Cortex of kidney (tissue), 1 donor: ENCODE measurements at places on chromosomes 12 and 14.

DNA sequence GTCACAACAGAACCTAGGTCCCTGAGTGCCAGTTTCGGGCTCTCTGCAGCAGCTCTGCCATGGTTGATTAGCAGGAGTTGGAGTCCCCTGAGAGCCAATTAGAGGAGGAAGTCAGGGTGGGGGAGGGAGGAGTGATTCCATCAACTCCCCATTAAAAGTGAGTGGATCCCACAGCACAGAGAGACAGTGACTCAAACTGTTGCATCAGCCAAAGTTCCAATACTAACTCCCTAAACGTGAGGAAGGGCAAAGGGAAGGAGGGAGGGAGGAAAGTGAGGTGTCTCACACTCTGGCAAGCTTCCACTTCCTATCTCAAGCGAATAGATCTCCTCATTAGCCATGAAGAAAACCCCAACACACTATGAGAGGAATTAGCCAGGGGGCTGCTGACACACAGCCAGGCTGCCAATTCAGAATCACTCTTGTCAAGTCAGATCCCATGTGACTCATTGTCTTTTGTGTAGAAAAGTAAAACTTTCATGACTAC lies 23.6 kb downstream of the OR11H4 start:
- no peak for DNase-seq

- DNase-seq = no peak
Observed at GRCh38 chr12:11765421-11765816, 115.9 kb downstream of the ETV6 start.

GRCh38 chr12:126734710-126735109 lies 1532.3 kb upstream of the TMEM132C start:
- no peak for DNase-seq

- DNase-seq = no peak
Observed at GRCh38 chr12:57552835-57553313, 3.0 kb downstream of the KIF5A start.

- no peak for DNase-seq
Observed at GRCh38 chr12:105444653-105445102, 114.2 kb downstream of the C12orf75 start.

DNA sequence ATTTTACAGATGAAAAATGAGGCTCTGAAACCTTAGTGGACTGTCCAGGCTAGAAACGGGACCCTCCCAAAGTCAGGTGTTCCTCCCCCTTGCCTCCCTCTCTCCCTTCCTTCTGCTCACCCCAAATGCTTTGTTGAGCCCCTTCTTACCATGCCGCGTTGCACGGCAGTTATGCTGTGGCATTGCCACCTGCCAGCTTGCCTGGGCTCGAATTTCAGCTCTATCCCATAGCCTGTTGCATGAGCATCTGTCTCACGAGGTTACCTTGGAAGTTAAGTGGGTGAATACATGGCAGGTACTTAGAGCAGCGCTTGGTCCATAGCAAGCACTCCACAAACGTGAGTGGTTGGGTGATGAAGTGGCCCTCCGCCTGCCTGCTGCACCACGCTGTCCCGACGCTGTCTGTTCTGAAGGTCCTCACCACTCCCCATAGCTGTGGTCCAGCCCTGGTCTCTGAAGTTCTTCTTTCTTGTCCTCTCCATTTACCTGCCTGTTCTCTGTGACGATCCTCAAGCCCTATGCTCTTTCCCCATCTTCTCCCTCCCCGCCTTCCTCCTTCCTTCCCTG lies 269.9 kb downstream of the CACNA1C start:
- no peak for DNase-seq

DNA sequence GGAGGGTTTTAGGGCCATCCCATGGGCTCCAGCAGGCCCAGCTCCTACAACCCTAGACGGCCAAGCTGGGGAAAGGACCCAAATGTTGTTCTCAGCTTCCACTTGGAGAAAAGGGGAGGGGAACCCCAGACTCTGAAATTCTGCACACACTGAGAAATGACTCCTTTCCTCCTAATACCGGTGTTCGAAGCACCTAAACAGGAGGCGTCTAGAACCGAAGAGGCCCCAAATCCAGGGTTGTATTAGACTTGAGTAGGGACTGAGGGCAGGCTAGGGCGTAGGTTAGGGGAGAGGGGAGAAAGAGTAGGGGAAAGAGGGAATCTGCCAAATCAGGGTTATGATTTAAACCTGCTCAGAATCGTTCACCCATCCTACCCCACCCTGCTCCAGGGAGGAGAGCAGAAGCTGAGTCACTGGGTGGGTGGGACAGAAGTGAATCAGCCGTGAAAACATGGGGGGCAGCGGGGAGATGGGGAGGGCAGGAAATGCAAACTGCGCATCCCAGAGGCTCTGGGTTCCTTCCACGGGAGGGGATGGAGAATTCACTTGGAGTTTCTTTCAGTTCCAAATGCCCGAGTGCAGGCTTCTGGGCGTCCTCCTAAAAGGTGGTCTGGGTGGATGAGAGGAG lies 1.0 kb downstream of the IGFBP6 start:
- DNase-seq = no peak

GRCh38 chr14:96424109-96424989 lies 32.4 kb downstream of the AK7 start:
- no peak for DNase-seq

DNA sequence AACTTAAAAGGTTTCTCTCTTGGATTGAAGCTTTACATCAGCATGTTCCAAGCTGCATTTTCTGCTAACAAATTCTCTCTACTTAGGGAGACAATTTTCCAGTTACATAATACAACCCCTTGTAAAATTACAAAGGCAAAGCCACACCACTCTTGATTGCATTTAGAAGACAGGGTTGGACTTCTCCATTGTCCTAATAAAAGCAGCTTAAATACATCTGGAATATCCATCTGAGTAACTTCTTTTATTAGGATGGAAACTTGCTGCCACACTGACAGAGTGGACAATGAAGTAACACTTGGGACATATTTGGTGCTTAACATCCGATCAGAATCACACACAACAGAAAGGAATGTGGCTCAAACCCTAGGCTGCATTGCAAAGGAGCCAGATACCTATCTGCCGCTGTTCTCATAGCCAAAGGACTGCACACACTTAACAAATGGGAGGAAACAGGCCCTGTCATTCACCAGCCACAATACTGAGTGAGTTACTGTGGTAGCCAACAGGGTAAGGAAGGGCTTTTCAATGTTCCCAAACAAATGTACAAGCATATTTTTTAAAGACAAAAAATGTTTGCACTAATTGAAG lies 157.2 kb downstream of the PAX9 start:
- DNase-seq = no peak

DNA sequence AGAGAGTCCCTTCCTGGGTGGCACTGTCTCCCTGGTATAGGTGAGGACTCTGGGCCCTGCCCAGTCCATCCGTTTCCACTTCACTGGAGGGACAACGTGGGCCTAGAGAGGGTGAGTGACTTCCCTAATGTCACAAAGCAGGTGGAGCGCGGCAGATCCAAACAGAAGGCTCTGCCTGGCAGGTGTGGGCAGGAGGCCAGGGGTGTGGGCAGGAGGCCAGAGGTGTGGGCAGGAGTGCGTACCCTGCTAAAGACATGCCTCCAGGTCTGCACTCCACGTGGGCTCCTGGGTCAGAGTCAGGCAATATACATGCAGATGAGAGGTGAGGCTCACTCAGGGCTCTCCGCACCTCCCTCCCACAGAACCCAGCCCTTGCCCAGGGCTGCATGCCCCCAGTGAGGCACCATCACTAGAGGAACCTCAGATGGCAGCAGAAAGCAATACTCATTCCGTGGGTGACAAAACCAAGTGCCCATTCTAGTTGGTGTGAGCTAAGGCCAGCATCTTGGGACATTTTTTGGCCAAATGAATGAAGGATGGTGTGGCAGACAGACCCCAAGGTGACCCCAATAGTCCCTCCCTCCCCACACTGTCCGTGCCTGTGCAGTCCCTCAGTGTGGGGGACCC lies 271.6 kb upstream of the RTL1 start:
- no peak for DNase-seq

DNA sequence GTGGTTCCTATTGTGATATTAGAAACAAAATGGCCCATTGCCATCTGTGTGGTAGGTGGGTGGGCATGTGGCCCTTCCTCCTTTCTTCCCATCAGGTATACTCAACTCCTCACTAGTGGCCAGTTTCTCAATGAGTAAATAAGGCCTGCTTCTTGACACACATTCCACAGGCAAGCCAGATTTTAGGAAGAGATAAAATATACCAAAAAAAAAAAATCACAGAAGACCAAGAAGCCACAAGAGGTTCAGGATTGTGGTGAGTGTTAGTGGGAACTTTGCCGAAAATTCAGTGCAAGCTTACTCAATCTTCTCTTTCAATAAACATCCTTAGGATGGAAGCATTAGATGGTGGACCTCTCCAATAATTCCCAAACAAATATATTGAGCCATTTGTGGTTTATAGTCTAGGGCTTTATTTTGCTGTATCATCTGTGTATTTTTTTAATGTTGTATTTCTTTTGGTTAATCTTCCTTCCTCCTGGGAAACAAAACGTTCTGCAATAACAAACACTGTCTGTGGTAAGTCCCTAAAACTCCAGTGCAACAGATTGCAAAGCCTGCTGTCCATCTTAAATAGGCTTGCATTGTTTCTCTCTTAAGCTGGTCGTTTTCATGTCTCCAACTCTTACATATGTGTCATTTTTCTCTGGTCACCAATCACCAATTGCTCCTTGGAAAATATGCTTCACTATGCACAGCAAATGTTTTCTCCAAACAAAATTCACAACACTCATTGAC lies 289.9 kb upstream of the KITLG start:
- DNase-seq = no peak

GRCh38 chr12:12673296-12673695 lies 22.7 kb downstream of the GPR19 start:
- DNase-seq = no peak

- no peak for DNase-seq
Observed at GRCh38 chr14:93156693-93157369, 27.9 kb downstream of the MOAP1 start.

GRCh38 chr12:89414851-89415250 lies 62.5 kb upstream of the DUSP6 start:
- DNase-seq = no peak

- DNase-seq = no peak
Observed at GRCh38 chr12:124698211-124698997, 131.0 kb upstream of the NCOR2 start.

DNA sequence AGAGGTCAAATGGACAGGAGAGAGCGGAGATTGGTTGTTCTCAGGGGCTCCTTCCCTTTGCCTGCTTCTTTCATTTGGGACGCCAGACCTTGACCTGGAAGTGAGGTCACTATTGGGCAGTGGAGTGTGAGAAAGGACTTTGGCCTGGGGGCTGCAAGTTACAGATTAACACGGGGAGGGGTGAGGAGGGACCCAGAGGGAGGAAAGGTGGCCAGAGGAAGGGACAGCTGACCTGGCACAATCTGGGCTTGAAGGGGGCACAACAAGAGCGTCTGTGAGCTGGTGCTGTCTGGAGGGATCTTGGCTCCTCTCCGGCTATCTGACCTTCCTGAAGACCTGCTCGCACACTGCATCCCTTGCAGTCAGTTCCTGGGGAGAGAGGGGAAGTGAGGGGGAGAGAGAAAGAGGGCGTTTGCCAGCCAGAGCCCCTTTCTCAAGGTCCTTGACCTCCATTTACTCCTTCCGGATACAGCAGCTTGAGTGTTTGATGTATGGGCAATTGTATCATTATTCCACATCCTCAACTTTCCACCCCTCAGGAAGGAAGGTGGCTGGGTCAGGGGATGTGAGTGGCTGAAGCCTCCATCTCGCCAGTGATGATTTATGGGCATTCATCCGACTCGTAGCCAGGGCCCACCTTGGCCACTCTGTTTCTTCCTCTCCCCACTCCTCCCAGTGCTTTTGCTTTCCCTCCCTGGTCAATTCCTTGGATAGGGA lies 4.7 kb downstream of the RBP5 start:
- DNase-seq = no peak

- DNase-seq = no peak
Observed at GRCh38 chr12:119613319-119613936, 19.9 kb downstream of the TMEM233 start.

- DNase-seq = no peak
Observed at GRCh38 chr14:23023022-23023794, 11.5 kb downstream of the PSMB5 start.

DNA sequence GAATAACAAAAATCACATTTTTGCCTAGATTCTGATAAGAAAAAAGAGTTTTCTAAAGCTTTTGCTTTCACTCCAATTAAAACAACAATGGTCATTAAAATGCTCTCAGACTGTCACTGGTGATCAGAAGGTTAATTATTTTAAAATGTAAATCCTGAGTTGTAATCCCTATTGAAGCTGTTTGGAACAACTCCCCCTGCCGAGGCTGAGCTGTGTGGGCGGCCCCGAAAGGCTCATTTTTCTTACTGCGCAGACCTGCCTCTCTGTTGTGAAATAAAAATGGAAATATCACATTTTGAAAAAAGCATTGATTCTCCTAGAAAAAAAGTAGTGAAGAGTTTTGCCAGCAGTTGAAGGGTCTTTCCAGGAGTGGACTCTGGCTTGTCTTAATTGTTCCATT lies 174.8 kb upstream of the CDKN3 start:
- DNase-seq = no peak

GRCh38 chr12:94287245-94287628 lies 138.9 kb downstream of the PLXNC1 start:
- no peak for DNase-seq

- no peak for DNase-seq
Observed at GRCh38 chr14:105144666-105145380, 23.8 kb downstream of the JAG2 start.

- DNase-seq = no peak
Observed at GRCh38 chr12:99019798-99020197, 374.7 kb downstream of the APAF1 start.

- DNase-seq = no peak
Observed at GRCh38 chr12:116360579-116361413, 83.3 kb upstream of the MED13L start.

- no peak for DNase-seq
Observed at GRCh38 chr12:118727196-118727978, 254.0 kb upstream of the SRRM4 start.

DNA sequence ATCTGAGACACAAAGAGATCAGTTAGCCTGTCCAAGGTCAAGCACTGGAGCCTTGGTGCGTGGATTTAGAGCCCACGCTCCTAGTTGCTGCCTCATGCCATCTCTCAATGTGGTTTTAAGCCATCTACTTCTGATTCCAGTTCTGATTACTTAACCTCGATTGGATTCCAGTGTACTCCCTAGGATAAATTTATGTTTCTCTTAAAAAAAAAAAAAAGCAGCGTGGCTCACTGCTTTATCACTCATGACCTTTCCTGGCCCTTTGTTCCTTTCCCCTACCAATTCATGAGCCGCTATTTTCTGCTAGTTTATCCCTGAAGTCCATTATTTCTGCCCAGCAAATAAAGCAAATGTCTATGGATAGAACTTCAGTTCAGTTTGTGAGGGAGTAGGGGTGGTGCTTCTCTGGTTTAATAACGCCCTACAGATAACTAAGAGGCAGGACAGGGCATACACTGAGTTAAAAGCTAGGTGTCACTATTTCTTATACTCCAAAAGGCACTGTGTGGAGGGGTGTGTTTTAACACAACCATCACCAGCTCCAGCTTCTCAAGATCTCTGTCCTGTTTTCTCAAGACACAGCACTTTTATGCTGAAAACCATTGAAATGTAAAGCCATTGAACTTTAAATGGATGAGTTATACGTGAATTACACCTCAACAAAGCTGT lies 9.8 kb upstream of the PARP11 start:
- no peak for DNase-seq
